ENCODE measurements at places on chromosomes 7 and 10. TPM values are rescaled to one million over a fixed set of nuclear protein-coding genes. Genes with fewer than 3 reads are reported as not detected.

The BLNK gene
- total RNA-seq, result not detected

The NRG3 gene
- total RNA-seq, result 8.2 TPM

- H3K27ac ChIP-seq, result no peak overlapping the region
- no peak for DNase-seq
- H3K4me3 ChIP-seq, result no peak overlapping the region
- H3K27me3 ChIP-seq, result no peaks in the 10 kb centered on the region
- H3K36me3 ChIP-seq, result peaks cover 7% of the 10 kb centered on the region
- H3K4me1 ChIP-seq, result no peaks in the 10 kb centered on the region
Observed at GRCh38 chr10:120195984-120196712, 260.9 kb upstream of the PLPP4 start.

The TACC2 gene
- total RNA-seq, result 32.2 TPM

- no peaks in the 10 kb centered on the region for H3K27me3 ChIP-seq
- H3K27ac ChIP-seq, result no peak overlapping the region
- no peak overlapping the region for H3K4me3 ChIP-seq
- H3K36me3 ChIP-seq, result no peaks in the 10 kb centered on the region
- no peak for DNase-seq
Observed at GRCh38 chr10:89954787-89955566, 253.6 kb downstream of the KIF20B start.

DNA sequence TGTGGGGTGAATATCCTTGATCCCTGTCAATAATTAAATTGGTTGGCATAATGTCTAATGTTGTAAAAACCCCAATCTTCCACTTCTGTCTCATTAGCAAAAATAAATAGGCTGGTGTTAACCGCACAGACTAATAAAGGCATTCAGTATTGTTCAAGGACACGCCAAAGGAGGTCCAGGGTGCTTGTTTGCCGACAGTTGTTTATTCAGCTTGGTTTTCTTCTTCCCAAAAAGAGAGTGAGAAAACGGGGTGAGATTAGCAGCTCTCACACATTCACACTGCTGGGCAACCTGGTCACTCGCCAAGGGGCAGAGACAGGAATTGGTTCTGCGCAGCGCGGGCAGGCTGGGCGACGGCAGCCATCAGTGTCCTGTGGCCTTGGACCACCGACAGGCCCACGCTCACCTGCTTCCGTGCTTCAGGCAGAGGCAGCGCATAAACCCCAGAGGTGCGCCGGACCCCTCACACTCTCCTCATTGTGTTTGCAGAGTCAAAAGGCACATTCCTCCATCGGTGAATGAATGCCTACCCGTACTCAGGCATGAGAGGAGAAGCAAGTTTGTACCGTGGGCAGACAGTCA is 26.2 kb upstream of the LMBR1 start:
- peaks cover 6% of the 10 kb centered on the region for H3K36me3 ChIP-seq
- H3K27ac ChIP-seq, result no peak overlapping the region
- H3K4me3 ChIP-seq, result no peak overlapping the region
- no peak for DNase-seq
- peaks cover 2% of the 10 kb centered on the region for H3K27me3 ChIP-seq

The OPALIN gene
- total RNA-seq, result not detected

DNA sequence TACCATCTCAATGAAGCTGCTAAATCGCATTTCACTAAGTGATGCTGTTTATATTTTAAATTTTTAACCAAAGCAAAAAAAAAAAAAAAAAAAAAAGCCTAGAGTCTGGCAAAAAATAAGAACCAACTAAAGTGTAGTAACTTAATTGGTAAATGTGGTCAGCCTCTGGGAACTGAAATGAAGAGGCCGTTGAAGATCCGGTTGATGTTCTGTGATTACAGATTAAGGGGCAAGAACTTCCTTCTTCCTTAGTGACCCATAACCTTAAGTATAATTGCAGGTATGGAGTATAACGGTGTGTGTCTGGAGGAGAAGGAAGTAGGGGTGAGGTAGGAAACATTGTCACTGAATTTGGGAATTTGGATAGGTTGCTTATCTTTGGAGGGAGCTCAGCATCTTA is 7.7 kb upstream of the SRGN start:
- H3K27ac ChIP-seq, result no peak overlapping the region
- H3K36me3 ChIP-seq, result no peaks in the 10 kb centered on the region
- no peak for DNase-seq
- H3K27me3 ChIP-seq, result no peaks in the 10 kb centered on the region
- H3K4me1 ChIP-seq, result peaks cover 5% of the 10 kb centered on the region
- H3K4me3 ChIP-seq, result no peak overlapping the region

DNA sequence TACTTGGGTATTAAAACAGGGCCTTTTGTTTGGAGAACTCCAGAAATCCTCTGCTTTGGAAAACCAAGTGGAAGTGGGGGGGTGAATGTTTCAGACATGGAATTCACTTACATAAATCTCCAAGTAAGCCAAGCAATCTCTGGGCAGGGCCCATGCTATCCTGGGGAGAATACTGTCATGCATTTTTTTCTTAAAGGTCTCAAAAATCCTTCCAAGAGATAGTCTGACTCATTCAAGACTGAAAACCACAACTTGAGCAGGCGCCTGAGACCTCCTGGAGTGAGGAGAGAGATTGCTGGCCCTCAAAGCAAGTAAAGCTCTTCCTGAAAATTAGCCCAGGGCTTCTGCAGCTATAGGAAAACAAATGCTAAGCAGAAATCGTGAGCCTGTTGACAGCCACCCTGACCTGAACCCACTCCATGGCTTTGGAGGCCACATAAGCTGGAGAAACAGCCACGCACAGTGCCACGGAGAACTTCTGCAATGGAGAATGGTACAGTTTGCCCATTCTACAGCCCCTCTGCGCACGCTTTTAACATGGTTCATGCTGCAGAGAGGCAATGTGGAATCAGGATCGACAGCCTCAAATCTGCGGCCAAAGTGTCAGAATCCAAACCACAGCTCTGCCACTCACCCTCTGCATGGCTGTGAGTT is 203.1 kb upstream of the AUTS2 start:
- peaks cover 6% of the 10 kb centered on the region for H3K27me3 ChIP-seq
- no peaks in the 10 kb centered on the region for H3K4me1 ChIP-seq
- no peak overlapping the region for H3K27ac ChIP-seq
- no peaks in the 10 kb centered on the region for H3K36me3 ChIP-seq
- no peak overlapping the region for H3K4me3 ChIP-seq

The ATXN7L1 gene
- total RNA-seq, result 18.4 TPM

The SOSTDC1 gene
- total RNA-seq, result 0.18 TPM

- peak overlapping the region; percentile 52 for H3K4me3 ChIP-seq
- peak; percentile 15 for DNase-seq
- no peaks in the 10 kb centered on the region for H3K36me3 ChIP-seq
- peaks cover 13% of the 10 kb centered on the region for H3K27me3 ChIP-seq
Observed at GRCh38 chr7:47253650-47254080, 328.2 kb downstream of the TNS3 start.

GRCh38 chr10:17147884-17148489 is 18.4 kb upstream of the CUBN start:
- no peaks in the 10 kb centered on the region for H3K36me3 ChIP-seq
- no peak for DNase-seq
- H3K4me3 ChIP-seq, result no peak overlapping the region
- H3K4me1 ChIP-seq, result peaks cover 4% of the 10 kb centered on the region
- H3K27me3 ChIP-seq, result no peaks in the 10 kb centered on the region
- no peak overlapping the region for H3K27ac ChIP-seq

DNA sequence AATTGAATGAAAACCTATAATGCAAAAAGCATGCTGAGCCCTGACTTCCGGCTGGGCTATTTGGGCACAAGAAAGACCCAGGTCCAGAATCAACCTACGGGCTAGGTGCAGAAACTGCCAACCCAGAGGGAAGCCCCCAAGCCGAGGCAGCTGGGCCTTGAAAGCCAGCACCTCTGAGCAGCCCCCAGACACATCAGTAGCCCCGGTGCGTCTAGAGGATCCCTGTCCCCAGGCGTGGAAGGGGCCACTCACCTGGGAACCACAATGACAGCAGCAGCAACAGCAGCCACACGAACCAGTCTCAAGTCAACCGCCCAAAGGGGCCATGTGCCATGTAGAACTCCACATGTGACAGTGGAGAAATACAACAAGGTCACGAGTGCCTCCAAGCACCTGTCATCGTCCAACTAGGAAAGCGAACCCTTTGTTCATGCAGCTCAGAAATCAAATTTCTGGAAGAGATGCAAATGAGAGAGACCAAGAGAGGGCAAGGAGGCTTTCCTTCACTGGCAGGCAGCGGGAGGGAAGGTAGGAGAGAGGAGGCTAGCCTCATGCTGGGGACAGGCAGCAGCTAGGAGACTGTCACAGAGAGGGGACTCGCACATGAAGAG is 57.5 kb upstream of the CHST15 start:
- H3K4me3 ChIP-seq, result no peak overlapping the region
- H3K36me3 ChIP-seq, result no peaks in the 10 kb centered on the region
- DNase-seq, result no peak
- H3K4me1 ChIP-seq, result peaks cover 24% of the 10 kb centered on the region

The IPMK gene
- 5.5 TPM for total RNA-seq
